ENCODE measurements at places on chromosomes 16 and 17.

GRCh38 chr17:77696151-77696720 is 262.3 kb upstream of the TNRC6C start:
- H3K4me3 ChIP-seq: no peak overlapping the region
- H3K27ac ChIP-seq: no peak overlapping the region

- H3K27ac ChIP-seq: no peak overlapping the region
- no peaks in the 10 kb centered on the region for H3K4me1 ChIP-seq
- no peak overlapping the region for H3K4me3 ChIP-seq
- H3K27me3 ChIP-seq: no peaks in the 10 kb centered on the region
- H3K36me3 ChIP-seq: no peaks in the 10 kb centered on the region
- no peak for DNase-seq
Observed at GRCh38 chr17:55962951-55963401, 190.3 kb upstream of the ANKFN1 start.

- DNase-seq: peak; percentile 32
- H3K4me3 ChIP-seq: no peak overlapping the region
- H3K4me1 ChIP-seq: no peaks in the 10 kb centered on the region
- H3K27me3 ChIP-seq: no peaks in the 10 kb centered on the region
- H3K36me3 ChIP-seq: no peaks in the 10 kb centered on the region
- no peak overlapping the region for H3K27ac ChIP-seq
Observed at GRCh38 chr17:33686171-33686570, 393.1 kb upstream of the ASIC2 start.

GRCh38 chr17:10021272-10021984 is 116.4 kb upstream of the RCVRN start:
- H3K4me1 ChIP-seq: no peaks in the 10 kb centered on the region
- no peak overlapping the region for H3K4me3 ChIP-seq
- no peak overlapping the region for H3K27ac ChIP-seq
- no peak for DNase-seq
- H3K27me3 ChIP-seq: no peaks in the 10 kb centered on the region

DNA sequence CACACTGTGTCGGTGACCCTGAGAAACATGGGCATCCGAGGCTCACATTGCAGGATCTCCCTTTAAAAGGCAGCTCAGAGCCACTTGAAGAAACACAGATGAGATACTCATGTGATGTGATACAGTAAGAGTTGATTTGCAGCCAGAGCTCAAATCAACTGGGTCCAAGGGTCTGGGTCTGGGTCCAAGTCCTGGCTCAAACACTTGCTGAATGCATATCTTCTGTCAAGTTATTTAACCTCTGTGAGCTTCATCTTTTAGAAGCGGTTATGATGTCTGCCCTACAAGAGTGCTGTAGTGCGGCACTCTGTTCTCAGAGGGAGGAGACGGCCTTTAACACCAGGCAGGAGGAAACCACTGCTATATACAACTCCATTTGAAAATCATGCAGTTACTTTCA is 6.4 kb downstream of the KRT38 start:
- no peak overlapping the region for H3K4me3 ChIP-seq
- H3K36me3 ChIP-seq: no peaks in the 10 kb centered on the region
- H3K4me1 ChIP-seq: no peaks in the 10 kb centered on the region
- no peak overlapping the region for H3K27ac ChIP-seq

GRCh38 chr17:77237232-77238008 is 96.7 kb downstream of the SEC14L1 start:
- H3K27ac ChIP-seq: no peak overlapping the region
- H3K4me3 ChIP-seq: no peak overlapping the region
- H3K27me3 ChIP-seq: no peaks in the 10 kb centered on the region
- peaks cover 3% of the 10 kb centered on the region for H3K4me1 ChIP-seq
- DNase-seq: no peak

- H3K36me3 ChIP-seq: no peaks in the 10 kb centered on the region
- peaks cover 11% of the 10 kb centered on the region for H3K27me3 ChIP-seq
- H3K27ac ChIP-seq: peak overlapping the region; percentile 83
- no peak overlapping the region for H3K4me3 ChIP-seq
Observed at GRCh38 chr17:17384961-17385360, 81.8 kb downstream of the NT5M start.

DNA sequence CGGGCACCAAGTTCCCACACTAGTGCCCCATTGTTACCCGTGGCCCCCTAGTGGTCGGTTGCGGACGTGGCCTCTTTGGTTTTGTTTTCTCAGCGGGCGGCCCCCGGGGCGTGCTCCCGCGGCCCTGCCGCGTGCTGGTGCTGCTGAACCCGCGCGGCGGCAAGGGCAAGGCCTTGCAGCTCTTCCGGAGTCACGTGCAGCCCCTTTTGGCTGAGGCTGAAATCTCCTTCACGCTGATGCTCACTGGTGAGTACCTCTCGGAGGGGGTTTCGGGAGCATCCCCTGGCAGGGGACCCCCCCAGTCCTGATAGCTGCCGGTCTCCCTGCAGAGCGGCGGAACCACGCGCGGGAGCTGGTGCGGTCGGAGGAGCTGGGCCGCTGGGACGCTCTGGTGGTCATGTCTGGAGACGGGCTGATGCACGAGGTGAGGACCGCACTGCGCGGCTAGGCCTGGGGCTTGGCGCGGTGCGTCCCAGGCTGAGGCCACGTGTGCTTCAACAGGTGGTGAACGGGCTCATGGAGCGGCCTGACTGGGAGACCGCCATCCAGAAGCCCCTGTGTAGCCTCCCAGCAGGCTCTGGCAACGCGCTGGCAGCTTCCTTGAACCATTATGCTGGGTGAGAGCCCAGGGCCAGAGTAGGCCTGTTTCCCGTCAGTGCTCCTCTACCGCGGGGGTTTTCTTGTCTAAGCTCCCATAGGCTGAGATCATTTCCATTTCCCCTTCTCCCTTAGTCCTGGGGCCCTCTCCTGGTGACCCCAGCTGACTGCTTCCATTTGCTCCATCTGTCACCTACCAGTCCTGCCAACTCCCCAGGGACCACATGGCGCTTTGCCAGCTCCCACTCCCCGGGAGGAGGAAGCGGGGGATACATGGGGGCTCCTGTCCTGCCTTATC is 1.7 kb downstream of the SPHK1 start:
- H3K27ac ChIP-seq: no peak overlapping the region
- H3K4me3 ChIP-seq: peak overlapping the region; percentile 78
- DNase-seq: peak; percentile 96
- no peaks in the 10 kb centered on the region for H3K27me3 ChIP-seq
- H3K4me1 ChIP-seq: no peaks in the 10 kb centered on the region

DNA sequence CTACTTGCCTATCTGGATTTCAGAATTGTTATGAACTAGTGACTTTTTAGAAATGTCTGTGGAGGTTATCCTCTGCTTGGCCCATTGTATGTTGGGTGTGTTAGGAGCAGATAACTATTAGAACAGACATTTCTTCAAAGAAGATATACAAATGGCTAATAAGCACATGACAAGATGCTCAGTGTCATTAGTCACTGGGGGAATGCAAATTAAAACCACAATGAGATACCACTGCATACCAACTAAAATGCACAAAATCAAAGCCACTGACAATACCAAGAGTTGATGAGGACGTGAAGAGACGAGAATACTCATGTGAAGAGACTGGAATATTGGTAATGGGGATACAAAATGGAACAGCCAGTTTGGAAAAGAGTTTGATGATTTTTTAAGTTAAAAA is 39.2 kb downstream of the CEP112 start:
- H3K4me1 ChIP-seq: no peaks in the 10 kb centered on the region
- no peaks in the 10 kb centered on the region for H3K27me3 ChIP-seq
- no peak overlapping the region for H3K27ac ChIP-seq
- no peak overlapping the region for H3K4me3 ChIP-seq

- H3K27me3 ChIP-seq: peaks cover 5% of the 10 kb centered on the region
- H3K36me3 ChIP-seq: no peaks in the 10 kb centered on the region
- H3K4me3 ChIP-seq: no peak overlapping the region
- H3K4me1 ChIP-seq: no peaks in the 10 kb centered on the region
- no peak overlapping the region for H3K27ac ChIP-seq
Observed at GRCh38 chr16:15834502-15834901, 22.3 kb downstream of the MYH11 start.

DNA sequence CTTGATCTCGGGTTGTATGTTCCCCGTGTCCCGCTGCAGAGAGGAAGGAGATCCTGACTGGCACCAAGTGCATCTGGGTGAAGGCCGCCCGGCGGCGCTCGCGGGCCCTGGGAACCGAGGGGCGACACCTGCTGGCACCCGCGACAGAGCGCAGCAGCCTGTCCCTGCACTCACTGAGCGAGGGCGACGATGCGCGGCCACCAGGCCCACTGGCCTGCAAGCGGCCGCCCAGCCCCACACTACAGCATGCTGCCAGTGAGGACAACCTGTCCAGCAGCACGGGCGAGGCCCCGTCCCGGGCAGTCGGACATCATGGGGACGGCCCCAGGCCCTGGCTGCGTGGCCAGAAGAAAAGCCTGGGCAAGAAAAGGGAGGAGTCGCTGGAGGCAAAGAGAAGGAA is 7.5 kb downstream of the BTBD17 start:
- H3K27me3 ChIP-seq: no peaks in the 10 kb centered on the region
- H3K27ac ChIP-seq: no peak overlapping the region
- H3K4me3 ChIP-seq: no peak overlapping the region
- H3K4me1 ChIP-seq: no peaks in the 10 kb centered on the region
- DNase-seq: peak; percentile 94

DNA sequence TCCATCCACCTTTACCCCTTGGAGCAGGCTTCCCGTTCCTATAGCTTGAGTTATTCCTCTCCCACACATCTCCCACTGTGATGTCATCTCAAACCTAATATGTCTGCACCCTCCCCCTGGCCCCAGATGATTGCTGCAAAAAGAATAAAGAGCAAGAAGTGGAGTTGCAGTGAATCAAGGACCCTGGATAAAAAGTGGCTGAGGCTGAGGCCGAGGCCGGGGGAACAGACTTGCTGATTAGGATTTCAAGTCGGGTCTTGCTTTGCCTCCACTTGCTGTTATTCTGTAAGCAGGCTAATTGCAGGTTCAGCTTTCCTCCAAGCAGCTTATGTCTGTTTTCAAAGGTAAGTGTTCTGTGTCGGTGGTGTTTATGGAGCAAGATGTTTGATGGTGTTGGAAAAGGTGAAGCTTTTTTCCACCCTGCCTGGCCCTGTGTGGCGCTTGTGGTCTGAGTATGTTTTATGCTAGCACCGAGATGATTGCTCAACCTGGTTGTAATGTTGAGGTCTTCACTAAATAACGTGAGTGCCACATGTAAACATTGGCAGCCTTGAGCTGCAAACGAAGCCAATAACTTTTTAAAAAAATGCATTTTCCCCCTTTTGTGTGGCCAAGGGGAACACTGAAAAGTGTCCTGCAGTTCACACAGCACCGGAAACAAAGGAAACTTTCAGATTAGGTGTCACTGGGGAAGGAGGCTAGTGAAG is 15.4 kb downstream of the HS3ST3B1 start:
- no peak overlapping the region for H3K4me3 ChIP-seq
- no peaks in the 10 kb centered on the region for H3K36me3 ChIP-seq
- no peak for DNase-seq
- H3K27me3 ChIP-seq: no peaks in the 10 kb centered on the region

DNA sequence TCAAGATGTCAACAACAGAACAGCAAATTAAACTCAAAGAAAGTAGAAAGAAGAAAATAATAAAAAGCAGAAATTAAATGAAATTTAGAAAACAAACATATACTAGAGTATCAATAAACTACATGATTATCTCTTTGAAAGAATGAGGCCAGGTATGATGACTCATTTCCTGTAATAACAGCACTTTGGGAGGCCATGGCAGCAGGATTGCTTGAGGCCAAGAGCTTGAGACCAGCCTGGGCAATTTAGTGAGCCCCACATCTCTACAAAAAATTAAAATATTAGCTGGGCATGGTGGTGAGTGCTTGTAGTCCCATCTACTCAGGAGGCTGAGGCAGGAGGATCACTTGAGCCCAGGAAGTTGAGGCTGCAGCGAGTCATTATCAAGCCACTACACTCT is 232.5 kb downstream of the RAB11FIP4 start:
- no peaks in the 10 kb centered on the region for H3K36me3 ChIP-seq
- H3K4me3 ChIP-seq: no peak overlapping the region
- H3K27me3 ChIP-seq: no peaks in the 10 kb centered on the region
- H3K4me1 ChIP-seq: no peaks in the 10 kb centered on the region

DNA sequence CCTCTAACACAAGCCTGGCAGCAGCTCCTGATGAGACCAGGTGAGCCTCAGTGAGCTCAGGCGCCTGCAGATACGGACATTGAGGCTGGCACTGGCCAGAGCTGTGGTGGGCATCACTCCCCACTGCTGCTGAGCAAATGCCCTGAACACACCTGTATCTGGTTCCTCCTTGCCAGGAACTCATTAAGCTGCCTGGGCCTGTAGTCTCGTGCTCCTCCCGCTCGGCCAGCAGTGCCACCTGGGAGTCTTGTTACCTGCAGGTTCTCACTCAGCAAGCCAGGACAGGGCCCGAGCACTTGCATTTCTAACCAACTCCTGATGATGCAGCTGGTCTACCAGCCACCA is 13.3 kb downstream of the EIF4A3 start:
- peaks cover 50% of the 10 kb centered on the region for H3K36me3 ChIP-seq
- no peaks in the 10 kb centered on the region for H3K4me1 ChIP-seq

GRCh38 chr16:72961115-72961832 is 86.7 kb downstream of the ZFHX3 start:
- H3K27ac ChIP-seq: no peak overlapping the region
- H3K4me1 ChIP-seq: peaks cover 8% of the 10 kb centered on the region
- no peaks in the 10 kb centered on the region for H3K27me3 ChIP-seq

DNA sequence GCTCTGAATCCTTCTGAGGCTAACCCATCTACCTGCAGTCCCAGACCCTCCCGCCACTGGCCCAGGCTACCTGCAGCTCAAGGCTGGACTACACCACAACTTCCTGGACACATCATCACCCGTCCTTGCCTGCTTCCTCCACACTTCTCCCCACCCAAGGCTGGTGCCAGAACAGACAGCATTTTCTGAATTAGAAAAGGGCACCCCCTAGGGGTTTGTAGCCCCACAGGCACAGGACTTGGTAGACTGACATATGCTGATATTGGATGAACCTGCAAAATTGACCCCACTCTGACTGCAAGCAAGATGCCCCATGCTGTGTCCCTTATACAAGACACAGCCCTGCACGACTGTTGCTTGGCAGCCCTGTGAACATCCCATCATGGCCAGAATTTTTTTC is 271.5 kb upstream of the C16orf82 start:
- DNase-seq: no peak
- H3K27ac ChIP-seq: no peak overlapping the region
- H3K27me3 ChIP-seq: no peaks in the 10 kb centered on the region
- no peaks in the 10 kb centered on the region for H3K36me3 ChIP-seq
- H3K4me1 ChIP-seq: no peaks in the 10 kb centered on the region

DNA sequence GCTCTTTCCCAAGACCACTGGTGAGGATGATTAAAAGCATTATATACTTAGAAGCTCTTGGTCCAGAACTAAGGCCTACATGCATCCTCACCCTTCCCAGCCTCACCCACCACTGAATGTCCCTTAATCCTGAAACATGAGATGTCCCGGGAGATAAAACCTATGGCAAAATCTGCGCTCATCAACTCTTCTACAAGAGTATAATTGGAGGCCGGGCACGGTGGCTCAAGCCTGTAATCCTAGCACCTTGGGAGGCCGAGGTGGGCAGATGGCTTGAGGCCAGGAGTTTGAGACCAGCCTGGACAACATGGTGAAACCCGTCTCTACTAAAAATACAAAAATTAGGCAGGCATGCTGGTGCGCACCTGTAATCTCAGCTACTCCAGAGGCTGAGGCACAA is 13.3 kb downstream of the ACACA start:
- no peak overlapping the region for H3K27ac ChIP-seq
- no peaks in the 10 kb centered on the region for H3K27me3 ChIP-seq
- no peak for DNase-seq
- H3K36me3 ChIP-seq: no peaks in the 10 kb centered on the region

GRCh38 chr17:42849451-42850181 is 1.4 kb upstream of the AOC3 start:
- no peak for DNase-seq
- H3K27ac ChIP-seq: no peak overlapping the region
- peaks cover 13% of the 10 kb centered on the region for H3K36me3 ChIP-seq

- no peaks in the 10 kb centered on the region for H3K27me3 ChIP-seq
- no peak overlapping the region for H3K27ac ChIP-seq
- no peaks in the 10 kb centered on the region for H3K4me1 ChIP-seq
- H3K36me3 ChIP-seq: no peaks in the 10 kb centered on the region
- DNase-seq: no peak
Observed at GRCh38 chr16:3576211-3576610, 992 bp downstream of the NLRC3 start.
